Right ventricle myocardium superior (tissue), 1 donor: ENCODE measurements at places on chromosomes 5 and 9. TPM values are rescaled to one million over a fixed set of nuclear protein-coding genes. Genes with fewer than 3 reads are reported as not detected.

- peak; percentile 50 for DNase-seq
Measured at GRCh38 chr5:116573702-116574366, 789 bp downstream of the SEMA6A start.

DNA sequence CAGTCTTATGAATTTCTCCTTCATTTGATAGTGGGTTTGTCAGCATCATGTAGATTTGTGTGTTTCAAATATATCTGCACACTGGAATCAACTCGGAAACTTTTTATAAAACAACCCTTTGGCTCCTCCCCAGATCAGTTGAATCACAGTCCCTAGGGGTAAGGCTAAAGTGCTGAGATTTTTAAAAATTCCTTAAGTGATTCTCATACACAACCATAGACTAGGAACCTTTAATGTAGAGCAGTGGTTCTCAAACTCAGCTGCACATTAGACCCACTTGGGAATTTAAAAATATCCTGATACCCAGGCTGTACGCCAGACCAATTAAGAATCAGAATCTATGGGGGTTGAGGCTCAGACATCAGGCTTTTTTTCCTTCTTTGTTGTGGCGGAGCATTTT lies 17.5 kb upstream of the JAK2 start:
- DNase-seq: no peak

DNA sequence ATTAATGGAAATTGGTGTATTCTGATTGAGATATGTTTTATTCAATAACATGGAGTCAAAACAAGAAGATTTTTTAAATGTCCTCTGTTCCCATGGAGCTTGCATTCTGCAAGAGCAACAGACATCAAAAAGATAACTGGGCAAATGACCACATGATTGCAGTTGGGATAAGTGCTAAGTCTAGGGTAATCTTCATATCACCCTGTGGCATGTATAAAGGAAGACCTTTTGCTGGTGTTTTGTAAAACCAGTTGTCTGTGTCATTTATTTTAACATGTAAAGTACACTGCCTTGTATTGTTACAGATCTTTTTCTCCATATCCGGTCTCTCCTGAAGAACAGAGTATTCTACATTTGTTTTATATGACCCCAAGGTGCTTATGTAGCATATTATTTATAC lies 44.0 kb downstream of the PTCD2 start:
- DNase-seq: no peak

DMGDH gene
- 2.2 TPM for total RNA-seq

GABRA1 gene
- total RNA-seq: not detected

IFNA2 gene
- not detected for total RNA-seq

DNA sequence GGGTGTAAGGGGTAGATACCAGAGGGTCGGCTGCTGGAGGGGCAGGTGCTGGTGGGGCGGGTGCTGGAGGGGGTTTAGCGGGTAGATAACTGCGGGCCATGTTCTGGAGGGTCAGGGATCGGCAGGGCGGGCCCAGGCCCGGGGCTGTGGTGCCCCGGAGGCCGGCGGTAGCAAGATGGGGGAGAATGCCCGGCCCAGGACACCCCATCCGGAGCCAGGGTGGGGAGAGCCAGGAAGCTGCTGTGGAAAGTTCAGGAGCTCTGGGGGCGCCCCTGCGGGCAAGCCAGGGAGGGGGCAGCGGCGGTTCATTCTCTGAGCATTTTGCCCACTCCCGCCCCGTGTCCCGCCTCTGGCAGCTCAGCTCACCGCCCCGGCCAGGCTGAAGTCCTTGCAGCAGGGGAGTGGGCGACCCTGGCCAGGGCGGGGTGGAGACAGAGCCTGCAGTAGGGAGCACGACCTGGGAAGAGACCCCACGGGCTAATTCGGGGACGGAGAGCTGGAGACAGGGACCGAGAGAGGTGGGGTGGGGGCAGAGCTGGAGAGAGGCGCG lies 538 bp downstream of the PRRT1B start:
- no peak for DNase-seq

DNA sequence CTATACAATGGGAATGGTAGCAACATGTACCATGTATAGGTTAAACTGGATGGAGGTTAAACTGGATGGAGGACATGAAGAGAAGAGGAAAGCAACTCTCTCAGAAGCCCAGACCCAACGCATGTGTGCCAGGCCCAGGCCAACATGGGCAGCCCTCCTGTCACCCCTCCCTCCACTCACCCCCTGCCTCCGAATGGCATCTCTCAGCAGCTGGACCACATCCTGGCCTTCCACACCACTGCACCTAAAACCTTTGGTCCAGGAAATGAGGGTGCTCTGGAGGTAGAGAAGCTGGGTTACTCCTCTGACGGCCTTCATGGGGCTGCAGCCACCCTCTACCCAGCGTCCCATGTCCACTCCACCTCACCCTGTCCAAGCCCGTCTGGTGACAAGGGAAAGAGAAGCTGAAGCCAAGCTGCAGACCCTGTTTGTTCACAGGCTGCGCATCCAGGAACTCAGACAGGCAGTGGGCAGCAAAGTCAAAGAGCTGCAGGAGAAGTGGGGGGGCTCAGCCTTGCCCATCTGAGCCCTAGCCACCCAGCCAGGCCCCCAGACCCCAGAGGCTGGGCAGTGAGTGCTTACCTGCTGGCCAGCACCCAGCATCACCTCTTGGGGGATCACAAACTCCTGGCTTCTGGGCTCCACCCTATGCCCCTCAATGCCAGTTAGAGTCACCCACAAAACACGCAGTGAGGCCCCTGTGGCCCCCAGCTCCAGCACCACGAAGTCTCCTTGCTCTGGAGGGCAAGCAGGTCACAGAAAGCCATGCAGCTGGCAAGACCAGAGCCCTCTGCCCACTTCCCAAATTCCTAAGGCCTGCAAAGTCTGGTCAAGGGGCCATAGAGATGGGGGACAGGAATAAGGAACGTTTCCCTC lies 8.5 kb downstream of the HK3 start:
- no peak for DNase-seq
